T-cell (primary cell): ENCODE measurements at places on chromosomes 1 and 21. TPM values are rescaled to one million over a fixed set of nuclear protein-coding genes. Genes with fewer than 3 reads are reported as not detected.

ALPL gene
- 0.20 TPM for total RNA-seq

PDC gene
- not detected for total RNA-seq

TAS1R1 gene
- total RNA-seq, result not detected

C2CD4D gene
- total RNA-seq, result 0.55 TPM

ZNF683 gene
- 1.4 TPM for total RNA-seq

FCAMR gene
- not detected for total RNA-seq

PEAR1 gene
- total RNA-seq, result 0.46 TPM

FGR gene
- 37.3 TPM for total RNA-seq

C1orf50 gene
- total RNA-seq, result 14.9 TPM

MYOM3 gene
- total RNA-seq, result not detected

NPPB gene
- total RNA-seq, result not detected

ILDR2 gene
- 0.16 TPM for total RNA-seq

SGIP1 gene
- total RNA-seq, result not detected

TMCC2 gene
- total RNA-seq, result 1.0 TPM

SLC44A5 gene
- not detected for total RNA-seq

SPRR5 gene
- not detected for total RNA-seq

CBR3 gene
- 15.1 TPM for total RNA-seq

LIN28A gene
- 1.3 TPM for total RNA-seq

SLC44A3 gene
- not detected for total RNA-seq

CD247 gene
- total RNA-seq, result 341 TPM
